ENCODE measurements at places on chromosomes 1 and 21.
A peak's percentile ranks its signal among the peaks of the same experiment; 100 is the strongest.

- no peaks in the 10 kb centered on the region for H3K4me1 ChIP-seq
- DNase-seq, result peak; percentile 87
- H3K27me3 ChIP-seq, result no peaks in the 10 kb centered on the region
- peak overlapping the region; percentile 92 for H3K27ac ChIP-seq
Observed at GRCh38 chr1:2132222-2133038, 62.1 kb downstream of the FAAP20 start.

GRCh38 chr1:74523873-74524480 is 11.6 kb upstream of the LRRC53 start:
- H3K27ac ChIP-seq, result no peak overlapping the region
- H3K4me3 ChIP-seq, result no peak overlapping the region
- no peaks in the 10 kb centered on the region for H3K27me3 ChIP-seq
- no peaks in the 10 kb centered on the region for H3K4me1 ChIP-seq

GRCh38 chr1:77680173-77680572 is 2.3 kb downstream of the ZZZ3 start:
- peaks cover 44% of the 10 kb centered on the region for H3K4me1 ChIP-seq
- H3K4me3 ChIP-seq, result no peak overlapping the region
- H3K36me3 ChIP-seq, result no peaks in the 10 kb centered on the region
- no peak overlapping the region for H3K27ac ChIP-seq
- H3K27me3 ChIP-seq, result no peaks in the 10 kb centered on the region

- no peak overlapping the region for H3K4me3 ChIP-seq
- H3K27ac ChIP-seq, result no peak overlapping the region
- no peaks in the 10 kb centered on the region for H3K27me3 ChIP-seq
- H3K36me3 ChIP-seq, result no peaks in the 10 kb centered on the region
- no peak for DNase-seq
Observed at GRCh38 chr1:220301630-220302029, 29.4 kb upstream of the RAB3GAP2 start.

- no peaks in the 10 kb centered on the region for H3K27me3 ChIP-seq
- no peaks in the 10 kb centered on the region for H3K36me3 ChIP-seq
- no peak overlapping the region for H3K27ac ChIP-seq
- no peak overlapping the region for H3K4me3 ChIP-seq
Observed at GRCh38 chr1:41558761-41559171, 74.3 kb upstream of the EDN2 start.

Measured in sigmoid colon (tissue), 7 donors.